MM.1S (cell line): ENCODE measurements at places on chromosomes 12 and 14.

GRCh38 chr12:15356951-15357364, 34.6 kb downstream of the PTPRO start:
- no peak overlapping the region for H3K27ac ChIP-seq
- no peaks in the 10 kb centered on the region for H3K4me1 ChIP-seq
- H3K4me3 ChIP-seq, result no peak overlapping the region
- DNase-seq, result no peak
- no peaks in the 10 kb centered on the region for H3K36me3 ChIP-seq

- peak overlapping the region; percentile 74 for H3K4me3 ChIP-seq
- H3K4me1 ChIP-seq, result peaks cover 12% of the 10 kb centered on the region
- H3K27me3 ChIP-seq, result no peaks in the 10 kb centered on the region
- peak overlapping the region; percentile 75; the same call in 1 of the 2 replicates for H3K27ac ChIP-seq
Measured at GRCh38 chr12:122081697-122082221, 3.2 kb downstream of the MLXIP start.

GRCh38 chr14:105926373-105927095, 400.2 kb downstream of the TMEM121 start:
- no peaks in the 10 kb centered on the region for H3K27me3 ChIP-seq
- no peaks in the 10 kb centered on the region for H3K36me3 ChIP-seq
- H3K4me1 ChIP-seq, result no peaks in the 10 kb centered on the region
- no peak for DNase-seq
- no peak overlapping the region for H3K4me3 ChIP-seq

- H3K4me3 ChIP-seq, result no peak overlapping the region
- no peaks in the 10 kb centered on the region for H3K4me1 ChIP-seq
- no peaks in the 10 kb centered on the region for H3K36me3 ChIP-seq
- H3K27ac ChIP-seq, result no peak overlapping the region
- DNase-seq, result no peak
Measured at GRCh38 chr14:104578321-104578720, 1.2 kb upstream of the C14orf180 start.

DNA sequence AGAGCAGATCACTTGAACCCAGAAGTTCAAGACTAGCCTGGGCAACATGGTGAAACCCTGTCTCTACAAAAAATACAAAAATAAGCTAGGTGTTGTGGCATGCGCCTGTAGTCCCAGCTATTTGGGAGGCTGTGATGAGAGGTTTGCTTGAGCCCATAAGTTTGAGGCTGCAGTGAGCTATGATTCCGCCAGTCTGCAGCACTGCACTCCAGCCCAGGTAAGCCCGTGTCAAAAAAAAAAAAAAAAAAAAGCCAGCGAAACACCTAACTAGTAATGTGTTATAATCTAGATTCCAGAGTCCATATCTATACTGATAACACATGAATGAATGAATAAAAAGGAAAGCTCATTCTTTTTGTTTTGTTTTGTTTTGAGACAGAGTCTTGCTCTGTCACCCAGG, 18.5 kb upstream of the SLC25A3 start:
- H3K27me3 ChIP-seq, result no peaks in the 10 kb centered on the region
- H3K27ac ChIP-seq, result no peak overlapping the region
- H3K4me1 ChIP-seq, result no peaks in the 10 kb centered on the region

DNA sequence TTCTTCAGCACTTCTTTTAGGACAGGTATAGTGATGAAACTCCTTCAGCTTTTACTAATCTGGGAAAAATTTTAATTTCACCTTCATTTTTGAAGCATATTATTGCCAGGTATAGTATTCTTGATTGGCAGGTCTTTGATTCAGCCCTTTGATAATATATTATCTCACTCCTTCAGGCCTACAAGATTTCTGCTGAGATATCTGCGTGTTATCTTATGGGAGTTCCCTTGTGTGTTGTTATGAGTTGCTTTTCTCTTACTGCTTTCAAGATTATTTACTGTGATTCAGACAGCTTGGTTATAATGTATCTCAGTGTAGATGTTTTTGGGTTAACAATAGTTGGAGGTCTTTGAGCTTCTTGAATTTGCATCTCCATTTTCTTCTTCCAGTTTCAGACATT, 87.4 kb downstream of the ATF7IP start:
- H3K36me3 ChIP-seq, result peaks cover 4% of the 10 kb centered on the region; the same call in 1 of the 2 replicates
- H3K27me3 ChIP-seq, result no peaks in the 10 kb centered on the region
- no peak overlapping the region for H3K27ac ChIP-seq
- H3K4me1 ChIP-seq, result no peaks in the 10 kb centered on the region
- DNase-seq, result no peak

- peaks cover 15% of the 10 kb centered on the region; the same call in 1 of the 2 replicates for H3K4me1 ChIP-seq
- no peak overlapping the region for H3K27ac ChIP-seq
- no peak overlapping the region for H3K4me3 ChIP-seq
- no peak for DNase-seq
Measured at GRCh38 chr14:54713379-54713778, 146.5 kb downstream of the SAMD4A start.
